ENCODE measurements at places on chromosomes 6 and 20.

- no peak for DNase-seq
Measured at GRCh38 chr20:14266246-14266645, 71.2 kb downstream of the FLRT3 start.

- no peak for DNase-seq
Measured at GRCh38 chr6:52834481-52834880, 6.1 kb downstream of the GSTA5 start.

- no peak for DNase-seq
Measured at GRCh38 chr20:50321797-50322480, 131.3 kb downstream of the CEBPB start.

- no peak for DNase-seq
Measured at GRCh38 chr20:23456409-23456808, 3.7 kb upstream of the CST11 start.

DNA sequence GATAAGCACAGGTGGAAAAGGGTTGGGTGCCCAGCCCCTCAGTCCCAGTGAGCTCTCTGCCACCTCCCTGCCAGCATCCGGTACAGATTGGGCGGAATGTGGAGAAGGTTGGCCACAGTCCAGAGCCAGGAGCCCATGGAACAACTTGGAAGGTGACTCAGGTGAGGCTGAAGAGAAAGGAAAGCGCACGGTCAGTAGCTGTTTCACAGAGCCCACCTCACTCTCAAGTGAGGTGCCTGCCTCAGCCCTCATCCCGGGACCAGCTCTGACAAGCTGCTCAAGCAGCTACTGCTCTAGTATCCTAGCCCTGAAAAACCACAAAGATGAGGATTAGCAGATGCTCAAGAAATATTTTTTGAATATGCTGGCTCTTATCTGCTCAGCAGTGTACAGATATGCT is 1.1 kb upstream of the MMP24OS start:
- no peak for DNase-seq

DNA sequence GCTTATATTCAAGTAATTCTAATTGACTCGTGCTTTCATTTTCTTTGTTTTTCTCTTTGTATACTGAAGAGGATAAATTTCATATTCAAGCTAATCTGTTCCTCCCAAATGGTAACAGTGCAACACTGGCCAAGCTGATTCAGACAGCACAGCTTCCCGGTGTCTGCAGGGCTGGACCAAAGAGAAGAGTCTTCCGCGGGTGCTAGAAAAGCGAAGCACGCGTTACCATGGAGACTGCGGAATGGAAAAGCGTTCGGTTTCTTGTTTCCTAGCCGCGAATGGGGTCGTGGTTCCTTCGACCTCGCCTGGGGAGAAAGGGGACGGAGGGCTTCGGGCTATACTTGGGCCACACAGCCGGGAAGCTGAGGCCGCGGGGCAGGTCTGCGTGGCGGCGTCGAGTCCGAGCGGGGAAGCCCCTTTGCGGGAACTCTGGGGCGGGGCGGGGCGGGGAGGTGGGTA is 6.2 kb upstream of the ZNF311 start:
- DNase-seq: peak; percentile 70
